ENCODE measurements at places on chromosomes 7 and 10.
A peak's percentile ranks its signal among the peaks of the same experiment; 100 is the strongest.

DNA sequence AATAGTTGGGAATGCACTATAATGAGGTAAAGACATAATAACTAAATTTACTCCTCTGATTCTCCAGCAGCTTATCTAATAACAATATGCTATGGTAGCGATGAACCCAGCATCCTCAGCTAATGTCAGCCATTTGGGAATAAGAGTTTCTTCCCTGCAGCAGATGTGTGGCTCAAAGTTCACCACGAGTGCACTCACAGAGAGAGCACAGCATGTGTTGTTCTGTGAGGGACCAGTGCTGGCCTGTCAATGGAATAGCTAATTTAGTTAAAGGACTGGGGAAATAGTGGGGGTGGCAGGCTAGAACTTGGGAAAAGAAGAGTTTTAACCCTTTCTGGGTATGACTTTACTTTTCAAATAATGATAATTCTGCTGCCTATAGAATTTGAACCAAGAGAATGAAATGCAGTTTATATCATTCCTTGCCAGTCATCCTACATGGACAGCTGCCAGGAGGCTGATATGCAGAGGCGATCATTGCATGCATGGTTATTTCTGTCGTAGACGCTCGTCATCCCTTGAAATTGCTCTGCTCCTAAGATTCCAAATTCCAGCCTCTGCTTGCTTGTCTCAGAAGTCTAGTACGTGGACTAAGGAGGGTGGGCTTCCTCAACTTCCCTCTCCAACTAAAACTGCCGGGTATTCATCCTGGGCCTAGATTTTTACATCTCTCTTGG, 355.6 kb downstream of the RNLS start:
- no peak for DNase-seq

- DNase-seq = no peak
These were observed 141.1 kb downstream of the CCSER2 start for GRCh38 chr10:84469470-84469869.

GRCh38 chr10:24952707-24953645, 570 bp upstream of the PRTFDC1 start:
- no peak for DNase-seq

DNA sequence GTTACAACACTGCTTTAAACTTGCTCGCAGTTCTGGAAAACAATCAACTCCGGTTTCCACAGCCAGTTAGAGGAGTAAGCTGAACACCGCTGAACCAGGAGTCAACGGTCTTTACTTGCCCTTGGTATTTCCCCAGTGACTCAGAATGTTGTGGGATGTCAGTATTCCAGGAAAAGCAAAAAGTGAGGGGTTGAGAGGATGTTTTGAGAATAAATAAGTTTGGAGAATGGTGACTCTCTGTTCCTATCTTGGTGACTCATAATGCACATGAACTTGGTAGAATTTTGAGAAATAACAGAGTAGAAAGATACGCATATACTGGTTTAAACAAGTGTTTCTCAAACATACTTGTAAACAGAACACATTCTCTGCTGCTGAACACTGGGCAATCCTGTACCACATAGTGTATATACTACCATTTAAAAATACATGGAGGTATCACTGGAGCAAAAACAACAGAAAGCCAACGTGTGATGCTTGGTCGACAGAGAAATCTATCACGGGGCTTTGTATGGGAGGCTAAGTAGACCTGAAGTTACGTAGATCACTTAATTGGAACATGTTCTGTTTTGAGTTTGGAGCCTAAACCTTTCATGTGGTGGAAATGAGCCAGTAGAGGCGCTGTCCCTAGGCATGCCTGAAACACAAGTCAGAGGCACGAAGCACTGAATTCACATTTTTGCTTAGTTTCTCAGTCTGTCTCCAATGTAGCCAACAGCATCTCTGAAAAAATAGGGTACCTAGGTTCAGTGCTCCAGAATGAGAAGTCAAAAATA, 534.3 kb downstream of the PARD3 start:
- DNase-seq = no peak

GRCh38 chr7:35267411-35267810, 13.5 kb upstream of the TBX20 start:
- no peak for DNase-seq

- DNase-seq = no peak
These were observed 153.9 kb downstream of the CDH23 start for GRCh38 chr10:71550628-71551027.

- no peak for DNase-seq
These were observed 16.8 kb downstream of the UBE2D4 start for GRCh38 chr7:43942997-43943396.

DNA sequence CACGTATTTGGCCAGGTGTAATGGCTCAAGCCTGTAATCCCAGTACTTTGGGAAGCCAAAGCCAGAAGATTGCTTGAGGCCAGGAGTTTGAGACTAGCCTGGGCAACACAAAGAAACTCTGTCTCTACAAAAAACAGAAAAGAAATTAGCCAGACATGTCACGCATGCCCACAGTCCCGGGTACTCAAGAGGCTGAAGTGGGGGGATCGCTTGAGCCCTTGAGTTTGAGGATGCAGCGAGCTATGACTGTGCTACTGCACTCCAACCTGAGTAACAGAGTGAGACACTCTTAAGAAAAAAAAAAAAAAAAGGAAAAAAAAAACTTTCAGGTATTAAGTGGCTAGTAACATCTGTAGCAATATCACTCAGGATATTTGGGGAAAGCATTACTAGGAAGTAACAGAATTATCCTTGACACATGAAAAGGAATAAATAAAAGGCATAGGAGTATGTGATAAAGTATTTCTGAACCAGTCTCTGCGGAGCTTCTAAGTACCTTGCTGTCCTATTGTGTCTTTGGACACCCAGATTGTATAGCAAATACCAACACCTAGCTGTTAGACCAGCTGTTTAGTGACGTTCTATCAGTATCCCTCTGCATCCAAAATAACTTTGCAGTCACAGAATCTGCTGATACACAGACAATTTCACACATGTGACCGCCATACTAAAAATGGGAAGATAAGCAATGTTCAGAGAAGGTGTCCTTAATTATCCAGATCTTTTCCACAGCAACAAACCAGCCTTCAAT, 74.4 kb downstream of the CYTH3 start:
- no peak for DNase-seq

DNA sequence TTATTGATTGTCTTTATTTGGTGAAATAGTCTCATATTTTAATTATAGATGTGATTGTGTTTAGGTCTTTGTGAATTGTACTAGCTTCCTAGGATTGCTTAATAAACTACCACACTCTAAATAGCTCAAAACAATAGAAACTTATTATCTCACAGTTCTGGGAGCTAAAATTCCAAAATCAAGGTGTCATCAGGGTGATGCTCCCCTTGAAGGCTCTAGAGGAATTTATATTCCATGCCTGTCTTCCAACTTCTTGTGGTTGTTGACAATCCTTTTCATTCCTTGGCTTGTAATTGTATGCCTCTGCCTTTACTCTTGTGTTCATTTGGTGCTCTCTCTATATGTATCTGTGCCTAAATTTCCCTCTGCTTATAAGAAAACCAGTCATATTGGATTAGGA, 155.3 kb upstream of the AKR1E2 start:
- DNase-seq = no peak

DNA sequence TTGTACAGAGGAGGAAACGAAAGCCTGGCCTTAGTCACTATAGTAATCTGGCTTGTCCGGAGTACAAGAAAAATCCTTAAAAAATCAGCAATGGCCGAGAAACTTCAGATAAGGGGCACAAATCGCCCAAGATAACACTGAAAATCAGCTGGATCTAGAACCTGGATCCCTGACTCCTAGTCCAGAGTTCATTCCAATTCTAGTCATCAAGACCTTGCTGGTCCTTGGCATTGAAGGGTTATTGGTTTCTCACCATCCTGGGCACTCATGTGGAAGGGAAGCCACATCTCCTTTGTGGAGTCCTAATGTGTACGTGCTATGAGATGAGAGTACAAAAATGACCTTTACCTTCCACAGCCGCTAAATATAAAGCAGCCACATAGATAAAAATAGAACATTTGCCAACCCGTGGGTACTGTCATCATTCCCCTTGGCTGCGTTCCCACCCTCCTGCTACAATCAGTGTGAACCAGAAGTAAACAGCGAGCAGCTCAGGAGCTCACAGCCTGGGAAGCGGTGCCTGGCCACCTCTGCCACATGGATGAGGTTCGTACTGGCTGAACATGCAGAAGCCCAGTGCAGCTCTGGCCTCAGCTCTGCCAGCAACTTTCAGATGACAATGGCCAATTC, 116.0 kb upstream of the PDLIM1 start:
- DNase-seq = no peak

- DNase-seq = no peak
These were observed 93.6 kb upstream of the PCBD1 start for GRCh38 chr10:70981936-70982335.

DNA sequence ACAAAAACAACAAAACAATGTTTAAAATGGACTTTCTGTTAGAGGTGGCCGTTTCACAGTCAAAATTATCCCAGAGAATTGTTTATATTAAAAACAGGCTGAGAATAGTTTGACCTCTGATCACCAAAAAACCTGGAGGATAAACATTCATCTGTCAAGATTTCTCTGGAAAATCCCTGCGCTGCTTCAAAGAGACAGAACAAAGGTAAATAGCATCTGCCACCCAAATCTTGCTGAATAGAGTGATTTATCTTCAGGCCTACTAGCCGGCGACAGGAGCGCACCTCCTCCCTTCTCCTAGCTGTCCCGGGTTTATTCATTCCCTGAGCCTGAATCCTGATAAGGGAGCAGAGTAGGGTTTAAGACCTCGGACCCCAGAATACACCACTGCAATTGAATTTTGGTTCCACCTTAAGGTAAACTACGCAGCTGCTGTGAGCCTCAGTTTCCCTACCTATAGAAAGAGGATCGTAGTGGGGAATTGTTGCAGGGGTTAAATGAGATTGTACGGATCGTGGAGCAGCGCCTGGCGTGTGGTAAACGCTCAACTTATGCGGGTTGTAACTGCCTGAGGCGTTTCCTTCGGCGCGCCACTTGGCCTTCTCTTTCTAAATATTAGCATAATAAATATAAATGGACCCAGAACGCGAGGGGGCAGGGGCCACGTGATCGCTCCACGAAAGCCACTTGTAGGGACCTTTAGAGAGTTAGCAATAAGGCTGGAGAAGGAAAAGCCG, 498 bp upstream of the ST7 start:
- no peak for DNase-seq

GRCh38 chr10:117362313-117362712, 12.9 kb downstream of the PDZD8 start:
- no peak for DNase-seq

GRCh38 chr7:27972276-27972675, 208.3 kb downstream of the JAZF1 start:
- DNase-seq = no peak

- DNase-seq = no peak
These were observed 37.0 kb upstream of the TES start for GRCh38 chr7:116173051-116174028.

DNA sequence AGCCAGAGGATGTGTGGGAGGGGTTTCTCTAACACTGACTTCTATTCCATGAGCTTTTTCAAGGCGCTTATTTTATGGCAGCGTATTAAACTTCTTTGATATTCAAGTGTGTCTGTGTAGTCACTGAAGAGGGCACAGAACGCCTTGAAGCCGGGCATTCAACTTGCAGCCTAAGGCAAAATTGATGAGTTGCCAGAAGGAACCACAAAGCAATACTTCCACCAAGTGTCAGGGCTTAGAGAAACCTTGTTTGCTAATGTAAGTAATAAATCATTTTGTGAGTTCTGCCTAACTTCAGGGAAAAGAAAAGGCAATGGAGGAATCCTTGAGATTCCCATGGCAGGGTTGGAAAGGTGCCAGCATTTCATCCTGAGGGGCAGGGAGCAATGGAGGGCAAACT, 163.8 kb downstream of the LCOR start:
- no peak for DNase-seq

DNA sequence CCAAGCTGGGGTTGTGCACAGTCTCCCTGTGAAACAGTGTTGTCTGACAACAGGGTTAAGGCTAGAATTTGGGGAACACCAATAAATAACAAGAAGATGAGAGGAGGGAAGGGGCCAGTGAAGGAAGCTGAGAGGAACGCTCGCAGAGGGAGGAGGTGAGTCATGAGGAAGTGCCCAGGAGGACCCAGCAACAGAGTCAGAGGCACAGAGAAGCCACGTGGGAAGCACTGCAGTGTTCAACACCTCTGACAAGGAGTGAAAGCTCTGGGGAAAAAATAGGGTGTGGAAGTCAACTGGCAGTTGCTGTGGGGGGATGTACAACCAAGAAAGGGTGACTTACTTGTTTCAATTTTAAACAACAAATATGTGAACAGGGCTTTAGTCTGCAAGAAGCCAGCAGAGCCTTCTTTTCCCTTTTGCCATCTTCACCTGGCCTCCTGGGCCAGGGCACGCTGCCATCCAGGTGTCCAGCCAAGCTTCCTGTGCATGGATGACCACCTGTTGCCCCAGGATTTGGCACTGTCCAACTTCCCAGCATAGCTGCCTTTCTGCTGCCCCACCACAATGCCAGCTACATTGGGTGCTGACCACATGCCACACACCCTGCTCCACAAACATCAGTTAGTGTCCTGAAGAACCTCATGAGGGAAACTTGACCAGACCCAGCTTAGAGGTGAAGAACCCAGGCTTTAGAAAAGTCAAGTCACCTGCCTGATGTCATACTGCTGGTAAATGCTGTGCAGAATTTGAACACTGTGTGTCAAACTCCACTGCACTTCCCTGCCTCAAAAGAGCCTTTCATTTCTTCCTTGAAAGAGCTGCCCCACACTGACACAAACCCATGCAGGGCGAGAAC, 69.6 kb downstream of the ATXN7L1 start:
- peak; percentile 21 for DNase-seq

DNA sequence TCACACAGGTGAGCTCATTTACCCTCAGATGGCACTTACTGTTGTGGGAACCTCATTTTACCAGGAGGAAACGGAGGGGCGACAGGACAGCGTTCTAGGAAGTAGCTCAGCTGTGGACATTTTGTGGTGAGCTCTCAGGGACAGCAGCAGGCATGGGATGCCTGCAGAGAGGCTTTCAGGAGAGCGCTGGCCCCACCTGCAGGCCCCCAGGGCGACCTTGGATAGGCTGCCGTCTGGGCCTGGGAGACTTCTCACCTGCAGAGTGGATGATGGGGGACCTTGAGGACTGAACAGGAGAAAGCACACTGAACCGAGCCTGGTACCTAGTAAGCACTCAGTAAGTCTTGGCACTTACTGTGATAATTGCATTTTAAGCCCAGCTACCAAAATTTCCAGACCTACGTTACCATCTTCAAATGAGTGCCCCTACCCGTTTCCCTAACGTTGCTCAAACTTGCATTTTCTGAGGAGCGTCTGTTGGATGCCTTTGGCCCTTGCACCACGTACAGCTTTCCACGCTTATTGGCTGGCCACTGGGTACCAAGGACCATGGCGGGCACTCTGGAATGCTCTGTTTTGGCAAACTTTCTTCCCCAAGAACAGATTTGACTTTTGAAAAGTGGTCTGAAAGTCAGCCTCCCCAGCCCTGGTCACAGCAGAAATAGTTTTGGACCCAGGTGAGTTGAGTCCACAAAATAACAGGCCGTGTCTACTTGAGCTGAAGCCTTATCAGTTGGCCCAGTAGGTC, 223.4 kb downstream of the EBF3 start:
- DNase-seq = no peak

- no peak for DNase-seq
These were observed 3.4 kb upstream of the CCDC71L start for GRCh38 chr7:106664343-106664742.

GRCh38 chr10:34405611-34406462, 409.3 kb downstream of the PARD3 start:
- no peak for DNase-seq

Measured in activated naive CD8-positive, alpha-beta T cell treated with anti-CD3 and anti-CD28 coated beads, Interleukin-2, amount 50 U/mL, for 16 hours (primary cell).